ENCODE measurements at places on chromosomes 3 and 15. TPM values are rescaled to one million over a fixed set of nuclear protein-coding genes. Genes with fewer than 3 reads are reported as not detected.
A peak's percentile ranks its signal among the peaks of the same experiment; 100 is the strongest.

Gene TNFSF10
- polyA plus RNA-seq = 37.8 TPM

Gene CCK
- polyA plus RNA-seq = 13.8 TPM

Gene MORC1
- polyA plus RNA-seq = not detected

DNA sequence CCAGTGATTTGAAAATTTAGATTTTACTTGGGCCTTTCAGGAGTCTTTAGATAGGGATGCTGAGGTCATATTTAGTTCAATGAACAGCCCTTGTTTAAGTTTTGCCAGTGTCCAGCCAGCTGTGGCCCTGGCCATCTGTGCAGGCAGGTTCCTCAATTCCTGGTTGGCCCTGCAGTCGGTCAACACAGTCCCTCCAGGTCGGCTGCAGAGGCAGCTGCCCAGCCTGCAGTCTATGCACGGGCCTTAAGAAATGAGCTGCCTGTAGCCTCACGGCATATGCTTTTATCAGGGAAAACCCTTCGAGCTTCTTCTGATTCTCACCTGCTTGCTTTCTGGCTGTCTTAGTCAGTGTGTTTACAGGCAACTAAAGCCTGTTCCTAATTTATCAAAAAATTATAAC, 199.2 kb upstream of the TPM1 start:
- H3K36me3 ChIP-seq = peaks cover 6% of the 10 kb centered on the region
- DNase-seq = no peak
- H3K4me3 ChIP-seq = no peak overlapping the region
- no peaks in the 10 kb centered on the region for H3K27me3 ChIP-seq

- DNase-seq = no peak
- no peaks in the 10 kb centered on the region for H3K27me3 ChIP-seq
- no peaks in the 10 kb centered on the region for H3K4me1 ChIP-seq
- no peak overlapping the region for H3K27ac ChIP-seq
These were observed 31.7 kb downstream of the ADPGK start for GRCh38 chr15:72751751-72752455.

GRCh38 chr3:1532935-1533606, 440.2 kb downstream of the CNTN6 start:
- DNase-seq = no peak
- no peaks in the 10 kb centered on the region for H3K36me3 ChIP-seq
- H3K4me3 ChIP-seq = no peak overlapping the region

DNA sequence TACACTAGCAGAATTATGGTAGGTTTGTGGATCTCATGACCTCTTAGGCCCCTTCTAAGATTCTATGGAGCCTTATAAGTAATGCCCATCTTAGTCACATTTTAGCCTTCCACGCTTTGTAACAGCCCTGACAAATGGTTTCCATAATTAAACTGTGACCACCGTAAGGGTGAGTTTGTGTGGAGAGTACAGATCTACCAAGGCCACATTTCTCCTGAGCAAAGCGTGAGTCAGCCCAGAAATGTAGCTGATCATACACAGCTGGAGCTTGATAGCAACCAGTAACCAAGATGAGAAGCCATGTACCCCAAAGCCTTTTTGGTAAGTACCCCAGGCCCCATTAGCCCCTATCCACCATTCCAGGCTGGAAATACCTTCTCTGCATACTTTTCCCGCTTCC, 31.7 kb downstream of the CHAC1 start:
- peaks cover 52% of the 10 kb centered on the region for H3K36me3 ChIP-seq
- no peak overlapping the region for H3K4me3 ChIP-seq
- H3K27me3 ChIP-seq = no peaks in the 10 kb centered on the region
- H3K27ac ChIP-seq = no peak overlapping the region
- DNase-seq = no peak

DNA sequence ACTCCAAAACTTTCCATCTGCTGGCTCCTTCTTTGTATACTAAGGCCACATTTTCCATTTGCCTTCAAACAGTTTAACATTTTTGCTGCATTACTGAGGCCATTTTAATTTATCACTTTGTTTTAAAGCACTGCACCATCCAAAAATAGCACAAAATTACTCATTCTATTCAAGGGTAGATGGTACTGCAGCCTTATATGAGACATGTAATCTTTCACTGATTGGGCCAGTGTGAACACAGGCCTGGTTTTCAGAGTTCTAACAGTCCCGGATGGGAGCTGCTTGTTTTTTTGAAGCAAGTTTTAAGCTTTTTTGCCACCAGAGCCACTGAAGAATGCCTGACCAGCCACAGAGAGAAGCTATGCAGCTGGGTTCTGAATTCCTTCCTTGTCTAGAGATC, 172.3 kb upstream of the TSC22D2 start:
- H3K27me3 ChIP-seq = no peaks in the 10 kb centered on the region
- DNase-seq = no peak
- peaks cover 11% of the 10 kb centered on the region for H3K4me1 ChIP-seq
- H3K27ac ChIP-seq = no peak overlapping the region
- H3K4me3 ChIP-seq = no peak overlapping the region

DNA sequence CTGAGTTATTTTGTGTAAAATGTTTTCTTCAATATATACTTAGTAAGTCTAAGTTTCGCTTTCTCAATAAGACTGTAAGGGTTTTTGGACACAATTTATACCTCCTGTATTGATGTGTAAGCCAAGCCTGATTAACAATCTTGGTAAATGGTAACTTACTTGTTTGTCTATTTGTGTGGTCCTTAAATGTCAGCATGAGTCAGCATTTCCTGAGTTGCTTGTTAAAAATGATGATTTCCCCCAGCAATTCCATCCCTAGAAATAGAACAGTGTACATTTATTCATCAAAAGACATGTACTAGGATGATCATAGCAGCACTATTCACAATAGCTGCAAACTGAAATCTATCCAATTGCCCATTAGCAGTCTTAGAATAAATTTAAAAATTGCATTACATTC, 53.4 kb upstream of the LRIG1 start:
- H3K27ac ChIP-seq = no peak overlapping the region
- no peak overlapping the region for H3K4me3 ChIP-seq
- H3K4me1 ChIP-seq = no peaks in the 10 kb centered on the region
- H3K27me3 ChIP-seq = no peaks in the 10 kb centered on the region
- no peaks in the 10 kb centered on the region for H3K36me3 ChIP-seq

DNA sequence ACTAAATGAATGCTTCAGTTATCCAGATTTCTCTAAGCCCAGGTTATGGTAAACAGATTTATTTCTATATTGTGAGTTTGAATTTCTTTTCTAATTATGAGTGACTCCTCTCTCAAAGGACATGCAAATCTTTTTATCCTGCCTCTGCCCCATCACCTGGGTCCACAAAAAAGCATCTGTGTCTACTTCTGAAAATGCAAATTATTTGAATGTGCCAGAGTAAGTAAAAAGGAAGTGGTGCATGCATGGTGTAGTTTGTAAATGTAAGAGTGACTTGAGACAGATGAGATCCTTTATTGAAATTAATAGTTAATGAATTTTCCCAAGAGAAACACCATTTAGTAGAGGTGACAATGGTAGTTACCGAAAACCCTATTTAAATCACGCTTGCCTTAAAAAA, 26.9 kb downstream of the MCTP2 start:
- no peaks in the 10 kb centered on the region for H3K36me3 ChIP-seq
- no peaks in the 10 kb centered on the region for H3K27me3 ChIP-seq
- H3K4me1 ChIP-seq = peaks cover 14% of the 10 kb centered on the region
- no peak overlapping the region for H3K27ac ChIP-seq
- no peak for DNase-seq

- no peak overlapping the region for H3K4me3 ChIP-seq
- H3K27ac ChIP-seq = no peak overlapping the region
- no peaks in the 10 kb centered on the region for H3K27me3 ChIP-seq
These were observed 14.5 kb downstream of the C3orf20 start for GRCh38 chr3:14689247-14689980.

GRCh38 chr3:43181202-43181821, 75.4 kb upstream of the POMGNT2 start:
- no peak overlapping the region for H3K4me3 ChIP-seq
- peak; percentile 56 for DNase-seq
- peaks cover 43% of the 10 kb centered on the region for H3K4me1 ChIP-seq
- H3K27ac ChIP-seq = peak overlapping the region; percentile 93
- H3K27me3 ChIP-seq = no peaks in the 10 kb centered on the region

- H3K4me1 ChIP-seq = no peaks in the 10 kb centered on the region
- no peak overlapping the region for H3K4me3 ChIP-seq
- H3K27me3 ChIP-seq = no peaks in the 10 kb centered on the region
- H3K36me3 ChIP-seq = no peaks in the 10 kb centered on the region
- peak; percentile 1 for DNase-seq
These were observed 378.7 kb upstream of the TGFBR2 start for GRCh38 chr3:30227571-30228301.

- DNase-seq = no peak
- no peaks in the 10 kb centered on the region for H3K27me3 ChIP-seq
- H3K4me1 ChIP-seq = no peaks in the 10 kb centered on the region
These were observed 51.9 kb upstream of the CDIN1 start for GRCh38 chr15:36527235-36528162.

- no peaks in the 10 kb centered on the region for H3K36me3 ChIP-seq
- DNase-seq = peak; percentile 55
- no peaks in the 10 kb centered on the region for H3K27me3 ChIP-seq
- no peak overlapping the region for H3K27ac ChIP-seq
- H3K4me3 ChIP-seq = no peak overlapping the region
These were observed 380.6 kb upstream of the C2CD4B start for GRCh38 chr15:62545467-62546227.

DNA sequence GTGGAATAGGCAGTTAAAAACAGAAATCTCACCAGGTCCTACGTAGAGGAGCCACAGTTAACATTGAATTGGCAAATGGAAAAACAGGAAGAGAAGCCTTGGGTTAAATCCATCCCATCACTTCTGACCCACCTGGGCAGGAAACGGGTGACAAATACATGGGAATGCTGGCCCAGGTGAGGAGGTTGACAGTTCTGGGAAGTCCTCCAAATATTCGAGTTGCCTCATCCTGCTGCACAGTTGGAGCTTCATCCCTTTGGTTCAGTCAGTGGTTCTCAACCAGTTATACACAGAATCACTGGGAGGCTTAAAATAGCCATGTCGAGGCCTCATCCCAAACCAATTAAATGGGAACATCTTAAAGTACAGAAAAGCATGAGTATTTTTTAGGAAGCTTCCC, 5.3 kb downstream of the MYZAP start:
- no peak overlapping the region for H3K4me3 ChIP-seq
- no peak overlapping the region for H3K27ac ChIP-seq
- H3K27me3 ChIP-seq = no peaks in the 10 kb centered on the region
- DNase-seq = no peak
- no peaks in the 10 kb centered on the region for H3K4me1 ChIP-seq
- H3K36me3 ChIP-seq = peaks cover 8% of the 10 kb centered on the region

DNA sequence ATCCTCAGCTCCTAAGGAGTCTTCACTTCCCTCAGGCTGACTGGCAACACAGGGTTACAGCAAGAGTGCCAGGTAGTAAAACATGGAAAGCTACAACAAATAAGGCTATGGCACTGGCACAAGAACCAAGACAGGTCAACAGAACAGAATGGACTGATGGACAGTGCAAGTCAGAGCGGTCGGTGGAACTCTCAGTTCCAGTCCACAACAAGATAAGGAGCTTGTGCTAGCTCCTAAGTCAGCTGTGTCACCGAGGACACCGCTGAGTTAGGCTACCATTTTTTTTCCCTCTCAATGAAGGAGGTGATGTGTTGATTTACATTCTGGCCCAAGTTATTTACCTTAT, 55.9 kb upstream of the LIMD1 start:
- no peak for DNase-seq
- no peak overlapping the region for H3K4me3 ChIP-seq
- no peak overlapping the region for H3K27ac ChIP-seq
- H3K36me3 ChIP-seq = peaks cover 4% of the 10 kb centered on the region

DNA sequence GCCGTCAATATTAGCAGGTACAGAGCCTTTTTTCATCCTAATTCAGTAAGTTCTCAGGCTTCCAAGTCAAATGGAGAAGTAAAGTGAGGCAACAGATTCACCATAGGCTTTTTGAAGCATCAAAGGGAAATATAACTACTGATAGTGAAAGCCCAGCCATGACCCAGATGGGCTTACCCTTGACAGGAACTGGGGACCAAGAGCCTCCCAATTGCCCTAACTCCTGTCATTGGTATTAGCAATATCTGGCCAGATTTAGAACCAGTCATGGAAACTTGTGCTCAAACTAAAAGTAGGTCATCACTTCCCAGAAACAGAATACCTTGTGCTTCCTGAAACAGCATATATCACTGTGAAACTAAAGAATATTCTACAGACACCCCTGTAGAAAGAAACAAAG, 33.0 kb downstream of the NME9 start:
- H3K27me3 ChIP-seq = no peaks in the 10 kb centered on the region
- H3K27ac ChIP-seq = no peak overlapping the region
- no peak for DNase-seq
- no peak overlapping the region for H3K4me3 ChIP-seq

DNA sequence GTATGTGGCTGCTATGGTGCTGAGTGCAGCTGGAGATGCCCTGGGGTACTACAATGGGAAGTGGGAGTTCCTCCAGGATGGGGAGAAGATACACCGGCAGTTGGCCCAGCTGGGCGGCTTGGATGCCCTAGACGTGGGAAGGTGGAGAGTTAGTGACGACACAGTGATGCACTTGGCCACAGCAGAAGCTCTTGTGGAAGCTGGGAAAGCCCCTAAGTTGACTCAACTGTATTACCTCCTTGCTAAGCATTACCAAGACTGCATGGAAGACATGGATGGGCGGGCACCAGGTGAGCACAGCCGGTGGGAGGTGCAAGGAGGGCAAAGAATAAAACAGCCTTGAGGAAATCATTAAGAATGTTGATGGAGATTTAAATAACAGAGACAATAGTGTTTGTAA, 2.9 kb downstream of the ADPRH start:
- no peak overlapping the region for H3K27ac ChIP-seq
- no peak for DNase-seq
- no peaks in the 10 kb centered on the region for H3K27me3 ChIP-seq
- H3K36me3 ChIP-seq = no peaks in the 10 kb centered on the region
